ENCODE measurements at places on chromosomes 6 and 20.
A peak's percentile ranks its signal among the peaks of the same experiment; 100 is the strongest.

GRCh38 chr6:87675004-87675681 is 26.9 kb downstream of the AKIRIN2 start:
- DNase-seq, result no peak

GRCh38 chr20:57612436-57612835 is 7.8 kb downstream of the ZBP1 start:
- no peak for DNase-seq

DNA sequence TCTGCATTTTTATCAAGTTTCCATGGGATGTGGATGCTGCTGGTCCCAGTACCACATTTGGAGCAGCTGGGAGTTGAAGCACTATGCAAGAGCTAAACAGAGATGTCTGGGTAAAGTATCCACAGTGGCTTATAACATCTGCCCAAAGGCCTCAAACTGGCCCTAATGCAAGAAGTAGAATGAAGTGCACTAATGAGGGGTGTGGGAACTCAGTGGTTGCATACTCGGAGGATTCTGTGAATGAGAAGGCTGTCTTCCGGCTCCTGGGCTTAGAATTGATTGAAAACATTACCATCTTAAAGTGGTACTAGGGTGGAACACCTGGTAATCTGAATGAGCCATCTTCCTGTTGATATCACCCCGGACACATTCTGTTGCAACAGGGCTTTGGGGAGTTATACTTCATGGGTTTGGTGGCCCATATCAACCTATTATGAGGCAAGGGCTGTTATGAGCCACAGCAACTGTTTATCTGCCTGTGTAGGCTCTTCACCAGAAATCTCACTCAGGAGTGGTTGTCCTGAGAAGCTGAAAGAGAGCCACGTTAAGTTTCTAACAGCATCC is 54.7 kb upstream of the SNRPB2 start:
- no peak for DNase-seq

- no peak for DNase-seq
These were observed 50.7 kb downstream of the UBE2V1 start for GRCh38 chr20:50062006-50062838.

DNA sequence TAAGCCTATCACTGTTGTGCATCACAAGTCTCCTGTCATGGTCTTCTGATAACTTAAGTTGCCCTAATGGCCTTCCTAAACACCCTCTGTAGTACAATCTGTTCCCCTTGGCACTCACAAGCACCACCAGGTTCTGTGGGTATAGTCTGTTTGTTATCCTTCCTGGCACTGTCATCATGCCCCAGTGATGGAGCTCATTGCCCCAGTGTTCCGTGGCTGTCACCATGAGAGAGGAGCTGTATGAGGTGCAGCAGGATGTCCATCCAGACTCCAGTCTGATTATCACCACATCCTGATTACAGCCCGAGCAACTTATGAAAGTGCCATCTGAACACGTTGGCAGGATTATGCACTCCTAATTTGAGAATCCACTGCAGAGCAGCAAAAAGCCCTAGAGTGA is 380.1 kb downstream of the FRK start:
- no peak for DNase-seq

GRCh38 chr6:89952686-89953085 is 58.4 kb downstream of the GJA10 start:
- DNase-seq, result no peak

- no peak for DNase-seq
These were observed 468.0 kb downstream of the UTRN start for GRCh38 chr6:144753023-144753705.

DNA sequence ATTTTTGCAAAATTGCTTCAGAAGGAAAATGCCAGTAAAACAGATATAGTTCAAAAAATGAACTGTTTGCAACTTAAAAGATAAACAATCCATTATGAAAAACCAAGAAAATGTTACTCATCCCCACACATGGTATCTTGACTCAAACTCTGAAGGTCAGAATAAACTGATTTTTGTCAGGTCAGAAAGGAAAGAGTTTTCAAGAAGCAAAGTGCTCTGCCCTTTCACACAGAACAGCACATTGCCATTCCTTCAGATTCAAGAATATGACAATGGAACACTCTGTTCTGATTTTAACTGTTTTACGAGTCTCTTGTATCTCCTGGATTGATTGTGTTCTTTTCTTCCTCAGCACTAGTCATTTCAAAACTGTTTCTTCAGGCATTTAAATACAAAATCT is 33.8 kb upstream of the NT5E start:
- DNase-seq, result no peak

DNA sequence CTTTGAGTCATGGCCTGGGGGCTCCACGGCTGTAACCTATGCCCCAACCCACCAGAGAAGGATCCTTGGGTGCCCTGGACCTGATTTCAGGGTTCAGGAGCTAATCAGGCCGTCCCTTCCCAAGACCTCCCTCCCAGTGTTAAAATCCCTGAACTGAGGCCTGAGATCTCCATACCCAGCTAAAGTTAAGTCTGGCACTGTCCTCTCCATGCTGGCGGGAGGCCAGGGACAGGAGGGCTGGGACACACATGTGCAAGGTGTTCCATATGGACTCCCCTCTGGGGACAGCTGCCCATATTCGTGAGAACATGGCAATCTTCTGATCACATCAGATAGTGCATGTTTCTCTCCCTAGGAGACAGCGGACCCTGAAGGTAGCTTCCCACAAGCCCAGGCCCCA is 11.5 kb upstream of the TREML4 start:
- no peak for DNase-seq

- DNase-seq, result peak; percentile 93
These were observed 1.1 kb upstream of the JAG1 start for GRCh38 chr20:10674684-10675449.

DNA sequence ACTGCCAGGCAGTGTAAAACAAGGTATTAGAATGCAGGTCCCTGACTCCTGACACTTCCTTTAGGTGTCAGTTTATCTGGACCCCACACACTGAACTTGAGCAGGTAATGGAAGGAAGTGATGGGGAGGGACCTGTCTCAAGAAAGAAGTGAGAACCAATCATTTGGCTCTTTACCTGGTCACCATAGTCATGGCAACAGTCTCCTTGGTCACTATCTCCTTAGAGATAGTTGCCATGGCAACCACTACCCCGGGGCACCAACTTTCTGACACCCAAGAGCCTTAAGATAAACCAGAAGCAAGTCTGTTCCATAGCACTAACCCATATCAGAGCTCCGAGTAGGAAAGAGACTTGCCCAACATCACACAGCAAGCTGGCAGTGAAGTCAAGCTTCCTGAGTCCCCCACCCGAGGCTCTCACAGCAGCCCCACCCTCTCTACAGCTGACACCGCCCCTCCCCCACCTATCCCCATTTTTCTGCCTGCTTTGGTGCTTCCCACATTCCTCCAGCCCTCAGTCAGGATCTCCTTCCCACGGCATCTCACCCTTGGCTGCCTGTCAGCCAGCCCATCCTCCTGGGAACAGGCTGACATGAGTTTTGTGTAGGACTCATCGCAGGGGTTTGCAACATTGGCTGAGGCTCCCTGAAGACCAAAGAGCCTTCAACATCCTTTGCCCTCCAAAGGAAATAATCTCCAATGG is 16.3 kb upstream of the HM13 start:
- no peak for DNase-seq

DNA sequence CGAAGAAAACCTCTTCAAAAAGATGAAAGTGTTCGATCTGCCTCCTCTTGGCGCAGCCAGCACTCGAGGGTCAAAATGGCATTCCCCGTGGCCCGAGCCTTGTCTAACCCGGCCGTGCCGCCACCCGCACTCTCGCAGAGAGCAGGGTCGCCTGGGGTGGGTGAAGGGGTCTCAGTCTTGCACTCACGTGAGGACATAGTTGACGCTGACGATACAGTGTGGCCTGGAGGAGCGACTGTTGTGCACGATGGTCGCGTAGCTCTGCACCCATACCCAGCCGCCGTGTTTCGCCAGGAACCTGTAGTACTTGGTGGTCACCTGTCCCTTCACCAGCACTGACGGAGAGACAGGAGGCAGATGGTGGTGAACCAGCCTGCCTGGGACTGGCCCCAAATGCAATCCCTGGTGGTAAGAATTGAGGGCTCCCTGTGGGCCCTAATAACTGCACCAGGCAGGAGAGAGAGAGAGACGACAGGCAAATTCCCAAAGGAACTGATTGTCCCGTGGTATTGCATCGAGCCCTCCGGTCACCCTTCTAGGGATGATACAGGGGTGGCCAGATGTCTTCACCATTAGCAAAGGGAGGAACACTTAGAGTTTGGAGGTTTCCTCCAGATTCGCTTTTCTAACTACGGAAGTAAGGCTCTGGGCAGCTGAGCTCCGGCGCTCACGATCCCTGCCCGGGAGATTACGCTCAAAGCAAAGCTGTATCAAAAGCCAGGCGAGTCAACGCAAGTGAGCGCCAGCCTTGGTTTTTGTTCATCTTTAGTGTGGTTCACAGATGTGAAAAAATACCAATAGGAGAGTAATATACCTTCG is 17.4 kb downstream of the SIM1 start:
- no peak for DNase-seq

DNA sequence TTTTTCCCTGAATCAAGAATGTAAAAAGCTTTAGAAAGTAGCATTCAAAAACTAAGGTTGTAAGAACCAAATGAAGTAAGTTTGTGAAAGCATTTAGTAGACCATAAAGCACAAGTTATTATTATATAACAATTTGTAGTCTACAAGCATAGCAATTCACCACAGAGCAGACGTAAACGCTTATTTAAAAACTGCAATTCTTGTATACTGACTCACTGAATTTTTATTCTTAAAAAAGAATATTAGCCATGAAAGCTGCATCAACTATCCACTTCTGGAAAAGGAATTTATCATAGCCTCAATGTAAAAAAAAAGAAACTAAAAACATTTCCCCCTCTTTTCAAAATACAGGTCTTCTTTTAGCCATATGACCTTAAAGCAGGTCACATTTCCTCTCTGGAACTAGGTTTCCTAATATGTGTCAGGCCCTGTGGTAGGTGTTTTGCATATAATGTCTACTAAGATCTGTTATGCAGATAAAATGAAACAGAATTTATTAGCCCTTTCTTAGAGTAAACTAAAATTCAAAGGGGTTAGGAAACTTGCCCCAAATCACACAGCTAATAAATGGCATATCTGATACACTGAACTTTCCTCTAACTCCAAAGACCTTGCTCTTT is 2.1 kb downstream of the MAP3K7 start:
- no peak for DNase-seq

DNA sequence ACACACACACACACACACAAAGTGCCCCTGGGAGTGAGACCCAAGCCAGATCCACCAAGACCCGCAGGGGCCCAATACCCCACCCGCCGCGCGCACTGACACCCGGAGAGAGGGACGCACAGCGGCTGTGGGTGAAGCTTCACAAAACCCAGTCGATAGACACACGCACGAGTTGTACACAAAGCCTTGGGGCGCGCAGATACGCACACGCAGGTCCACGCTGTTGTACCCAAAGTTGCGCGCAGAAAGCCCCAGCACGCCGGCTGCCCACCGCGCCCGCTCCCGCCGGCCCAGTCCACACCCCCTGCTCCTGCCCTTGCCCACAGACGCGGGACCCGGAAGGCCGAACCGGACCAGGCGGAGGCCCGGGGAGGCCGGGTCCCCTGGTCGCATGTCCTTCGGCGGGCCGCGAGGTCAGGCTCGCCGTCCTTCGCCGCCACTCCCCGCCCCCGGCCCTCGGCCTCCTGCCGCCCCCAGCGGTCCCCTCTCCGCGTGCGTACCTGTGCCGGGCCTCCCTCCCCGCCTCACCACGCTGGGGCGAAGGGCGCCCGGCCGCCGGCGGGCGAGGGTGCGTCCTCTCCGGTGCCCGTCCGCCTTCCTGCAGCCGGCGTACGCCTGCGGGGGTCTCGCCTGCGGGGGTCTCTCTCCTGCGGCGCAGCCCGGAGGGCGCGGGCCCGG is at the start of gene TMEM74B:
TSS of gene TMEM74B (minus strand) at position 344 of the 678 bp plus-strand sequence. CDS start 1,180 bp downstream, outside the sequence.
- DNase-seq, result no peak
